ENCODE measurements at places on chromosomes 5 and 9.
A peak's percentile ranks its signal among the peaks of the same experiment; 100 is the strongest.

DNA sequence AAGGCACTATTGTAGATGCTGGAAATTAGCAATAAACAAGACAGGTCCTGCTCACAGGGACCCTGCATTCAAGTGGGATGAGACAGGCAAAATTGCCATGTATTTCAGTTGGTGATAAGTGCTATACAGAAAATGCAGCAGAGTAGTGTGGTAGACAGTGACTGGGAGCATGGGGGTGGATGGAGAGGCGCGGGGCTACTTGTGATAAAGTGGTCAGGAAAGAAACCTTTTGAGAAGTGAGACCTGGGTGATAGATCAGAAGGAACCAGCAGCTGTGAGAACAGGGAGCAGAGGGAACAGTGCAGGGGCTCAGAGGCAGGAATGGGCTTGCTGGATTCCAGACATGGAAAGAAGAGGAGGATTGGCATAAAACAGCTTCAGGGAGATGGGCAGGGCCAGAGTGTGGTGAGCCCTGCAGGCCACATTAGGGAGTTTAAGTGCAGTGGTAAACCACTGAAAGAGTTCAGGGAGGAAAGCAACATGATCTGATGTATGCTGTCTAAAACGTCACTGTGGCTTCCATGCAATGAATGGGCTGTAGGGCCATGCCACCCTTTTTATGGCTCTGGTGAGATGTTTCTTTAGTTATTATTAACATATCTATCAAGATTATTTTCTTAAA is 7.3 kb downstream of the CRHBP start:
- no peak for DNase-seq

GRCh38 chr5:174221436-174221835 is 175.9 kb downstream of the NSG2 start:
- no peak for DNase-seq

DNA sequence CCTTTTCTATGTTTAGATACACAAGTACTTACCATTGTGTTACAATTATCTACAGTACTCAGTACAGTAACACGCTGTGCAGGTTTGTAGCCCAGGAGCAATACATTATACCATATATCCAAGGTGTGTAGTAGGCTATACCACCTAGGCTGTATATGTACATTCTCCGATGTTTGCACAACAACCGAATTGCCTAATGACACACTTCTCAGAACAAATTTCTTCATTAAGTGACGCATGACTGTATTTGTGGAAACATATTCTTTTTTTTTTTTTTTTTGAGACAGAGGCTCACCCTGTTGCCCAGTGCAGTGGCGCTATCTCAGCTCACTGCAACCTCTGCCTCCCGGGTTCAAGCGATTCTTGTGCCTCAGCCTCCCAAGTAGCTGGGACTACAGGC is 4.0 kb upstream of the RAD23B start:
- no peak for DNase-seq

DNA sequence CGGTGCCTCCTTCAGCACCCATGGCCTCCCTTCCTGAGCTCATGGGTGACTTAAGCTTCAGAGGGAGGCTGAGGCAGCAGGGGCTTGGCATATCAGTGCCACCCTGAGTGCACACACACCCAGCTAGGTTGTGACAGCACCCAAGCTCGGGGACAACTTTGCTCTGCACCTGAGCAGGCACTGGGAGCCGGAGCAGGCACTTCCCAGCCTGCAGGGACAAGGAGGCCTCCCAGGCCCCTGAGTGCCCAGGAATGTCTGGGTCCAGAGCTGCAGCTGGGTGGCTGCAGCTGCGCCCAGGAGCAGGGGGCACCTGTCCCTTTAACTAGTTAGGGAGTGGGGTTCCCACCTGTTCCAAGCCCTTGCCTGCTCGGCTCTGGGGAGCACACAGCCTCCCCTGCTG is 48.7 kb upstream of the CDH12 start:
- DNase-seq = no peak

DNA sequence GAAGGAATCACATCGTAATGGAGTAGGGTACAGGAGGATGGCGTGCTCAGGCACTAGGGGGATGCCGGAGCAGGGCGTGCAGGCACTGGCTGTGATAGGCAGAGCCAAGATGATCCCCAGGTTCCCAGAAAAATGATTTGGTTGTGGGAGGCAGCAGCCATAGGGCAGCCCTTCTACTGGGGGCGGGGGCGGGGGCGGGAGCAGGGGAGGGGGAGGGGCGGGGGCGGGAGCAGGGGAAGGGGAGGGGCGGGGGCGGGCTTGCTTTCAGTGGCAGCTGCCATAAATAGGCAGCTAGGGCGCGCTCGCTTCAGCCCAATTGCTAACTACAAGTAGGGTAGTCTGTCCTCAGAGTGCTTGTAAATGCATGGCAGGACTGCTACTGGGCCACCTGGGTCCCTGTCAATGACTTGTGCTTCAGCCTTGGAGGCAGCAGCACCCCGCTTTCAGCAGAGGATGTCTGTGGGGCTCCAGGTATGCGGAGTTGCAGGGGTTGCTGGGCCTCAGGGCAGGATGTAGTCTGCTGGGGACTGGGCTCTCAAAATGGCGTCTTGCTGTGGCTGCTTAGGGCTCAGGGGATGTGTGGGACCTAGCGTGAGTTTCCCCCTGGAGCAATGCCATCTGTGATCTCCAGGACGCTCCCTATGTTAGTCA is 354.3 kb downstream of the RAB3C start:
- DNase-seq = no peak

GRCh38 chr5:10233505-10233904 is 16.2 kb downstream of the ATPSCKMT start:
- peak; percentile 27 for DNase-seq

GRCh38 chr5:59591162-59591561 is 302.4 kb downstream of the PDE4D start:
- no peak for DNase-seq

DNA sequence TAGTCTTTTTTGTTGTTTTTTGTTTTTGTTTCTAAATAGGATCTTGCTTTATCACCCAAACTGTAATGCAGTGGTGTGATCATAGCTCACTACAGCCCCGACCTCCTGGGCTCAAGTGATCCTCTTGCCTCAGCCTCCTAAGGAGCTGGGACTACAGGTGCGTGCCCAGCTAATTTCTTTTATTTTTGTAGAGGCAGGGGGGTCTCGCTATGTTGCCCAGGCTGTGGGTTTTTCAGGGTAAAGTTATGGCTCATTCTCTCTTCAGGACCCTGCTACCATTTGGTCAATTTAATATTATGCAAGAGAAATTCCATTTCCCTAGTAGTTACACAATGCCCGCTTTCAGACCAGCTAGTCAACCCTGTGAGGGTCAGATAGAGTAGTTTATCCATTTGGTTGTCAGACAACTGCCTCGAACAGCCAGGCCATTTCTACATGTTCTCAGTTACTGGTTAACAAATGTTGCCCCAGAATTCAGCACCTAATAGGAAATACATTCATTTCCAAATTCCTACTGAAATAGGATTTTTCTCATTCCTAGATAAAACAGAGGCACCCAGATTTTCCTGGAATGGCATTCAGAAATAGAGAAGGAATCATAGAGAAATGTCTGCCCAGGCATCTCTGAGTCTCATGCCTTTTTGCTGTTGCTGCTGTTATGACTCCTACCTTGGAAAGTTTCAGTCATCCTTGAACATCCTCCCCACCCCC is 6.4 kb upstream of the GLIS3 start:
- DNase-seq = no peak

GRCh38 chr5:155250596-155250995 is 237.0 kb downstream of the KIF4B start:
- no peak for DNase-seq

DNA sequence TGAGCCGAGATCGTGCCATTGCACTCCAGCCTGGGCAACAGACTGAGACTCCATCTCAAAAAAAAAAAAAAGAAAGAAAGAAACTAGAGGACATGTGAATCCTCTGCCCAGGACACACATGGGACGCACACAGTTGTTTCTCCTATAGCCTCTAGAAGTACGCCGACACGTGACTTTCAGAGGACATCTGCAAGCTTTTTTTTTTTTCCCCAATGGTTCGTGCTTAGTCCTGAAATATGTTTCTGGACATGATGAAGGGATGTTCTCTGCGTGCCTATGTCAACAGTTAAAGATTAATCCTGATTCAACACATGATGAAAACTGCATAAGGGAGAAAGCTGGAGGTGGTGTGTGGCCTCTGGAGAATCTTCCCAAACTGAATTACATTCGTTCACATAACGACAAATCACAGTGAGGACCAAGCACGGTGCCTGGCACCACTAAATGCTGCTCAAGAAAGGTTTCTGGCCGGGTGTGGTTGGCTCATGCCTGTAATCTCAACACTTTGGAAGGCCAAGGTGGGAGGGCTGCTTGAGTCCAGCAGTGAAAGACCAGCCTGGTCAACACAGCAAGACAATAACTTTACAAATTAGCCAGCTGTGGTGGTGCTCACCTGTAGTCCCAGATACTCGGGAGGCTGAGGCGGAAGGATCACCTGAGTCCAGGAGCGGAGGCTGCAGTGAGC is 9.8 kb downstream of the COL23A1 start:
- DNase-seq = no peak

GRCh38 chr5:1771149-1772065 is 28.2 kb downstream of the MRPL36 start:
- DNase-seq = no peak

GRCh38 chr5:74685979-74686631 is 1.1 kb downstream of the HEXB start:
- DNase-seq = no peak

DNA sequence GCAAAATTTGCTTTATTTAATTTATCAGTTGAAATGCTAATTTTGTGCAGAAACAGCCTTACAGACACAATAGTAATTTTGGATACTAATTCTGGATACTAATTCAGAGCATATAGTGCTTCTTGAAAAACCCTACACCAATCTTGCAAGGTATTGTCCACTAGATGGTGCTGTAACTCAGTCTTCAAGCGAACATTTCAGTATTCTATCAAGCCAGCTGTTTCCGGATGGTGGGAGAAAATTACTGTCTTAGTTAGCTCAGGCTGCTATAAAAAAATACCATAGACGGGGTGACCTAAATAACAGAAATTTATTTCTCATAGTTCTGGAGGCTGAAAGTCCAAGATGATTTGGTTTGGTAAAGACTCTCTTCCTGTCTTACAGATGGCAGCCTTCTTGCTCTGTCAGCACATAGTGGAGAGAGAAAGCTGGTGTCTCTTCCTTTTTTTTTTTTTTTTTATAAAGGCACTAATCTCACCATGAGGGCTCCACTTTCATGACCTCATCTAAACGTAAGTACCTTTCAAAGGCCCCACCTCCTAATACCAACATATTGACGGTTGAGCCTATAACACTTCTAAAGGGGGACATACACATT is 1306.5 kb upstream of the CDH9 start:
- DNase-seq = peak; percentile 25

DNA sequence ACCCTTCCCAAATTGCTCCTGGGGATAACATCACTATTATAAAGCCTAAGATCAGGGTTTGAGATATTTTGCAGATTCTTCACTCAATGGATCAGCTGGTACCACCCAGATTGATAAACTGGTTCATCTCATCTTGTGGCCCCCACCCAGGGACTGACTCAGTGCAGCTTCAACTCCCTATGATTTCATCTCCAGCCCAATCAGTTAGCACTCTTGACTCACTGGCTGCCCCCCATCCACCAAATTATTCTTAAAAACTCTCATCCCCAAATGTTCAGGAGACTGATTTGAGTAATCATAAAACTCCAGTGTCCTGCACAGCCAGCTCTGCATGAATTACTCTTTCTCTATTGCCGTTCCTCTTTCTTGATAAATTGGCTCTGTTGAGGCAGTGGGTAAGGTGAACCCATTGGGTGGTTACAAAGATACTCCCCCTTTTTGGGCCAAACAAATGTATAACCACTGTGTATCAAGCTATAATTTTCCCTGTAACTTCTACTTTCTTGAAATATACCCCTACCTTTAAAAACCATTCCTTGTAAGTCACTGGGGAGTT is 263.3 kb upstream of the IL12B start:
- DNase-seq = no peak

DNA sequence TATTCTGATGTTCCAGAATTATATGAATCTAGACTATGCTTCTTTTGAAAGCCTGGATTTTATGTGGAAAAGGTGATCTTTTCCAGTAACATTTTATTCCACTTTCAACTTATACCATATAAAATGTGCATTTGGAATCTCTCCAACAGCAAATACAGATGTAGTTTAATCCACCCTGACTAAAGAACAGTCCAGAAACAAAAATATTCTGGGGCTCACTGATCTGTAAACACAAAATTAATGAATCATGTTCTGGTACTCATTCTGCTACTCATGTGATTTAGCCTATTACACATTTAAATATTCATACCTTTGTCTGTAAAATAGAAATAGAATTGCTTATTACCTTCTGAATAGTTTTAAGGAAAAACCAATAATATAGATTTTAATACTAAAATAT is 125.8 kb downstream of the ARRDC3 start:
- no peak for DNase-seq

DNA sequence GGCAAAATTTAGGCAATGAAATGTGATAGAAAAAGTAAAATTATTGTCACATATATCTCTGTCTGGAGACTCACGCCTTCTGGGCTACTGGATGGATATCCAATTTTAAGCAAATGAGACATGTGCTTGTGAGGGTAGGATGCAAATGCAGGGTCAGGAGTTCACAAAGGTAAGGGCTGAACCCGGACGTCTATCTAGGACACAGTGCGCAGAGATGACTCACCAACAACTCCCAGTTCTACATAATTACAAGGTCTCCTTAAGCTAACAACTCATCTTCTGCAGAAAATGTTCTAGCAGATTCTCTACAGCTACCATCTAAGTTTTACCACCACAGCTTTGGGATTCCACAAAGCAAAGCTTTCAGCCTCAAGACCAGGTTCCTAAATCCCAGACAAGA is 160.5 kb downstream of the ENTREP1 start:
- no peak for DNase-seq

DNA sequence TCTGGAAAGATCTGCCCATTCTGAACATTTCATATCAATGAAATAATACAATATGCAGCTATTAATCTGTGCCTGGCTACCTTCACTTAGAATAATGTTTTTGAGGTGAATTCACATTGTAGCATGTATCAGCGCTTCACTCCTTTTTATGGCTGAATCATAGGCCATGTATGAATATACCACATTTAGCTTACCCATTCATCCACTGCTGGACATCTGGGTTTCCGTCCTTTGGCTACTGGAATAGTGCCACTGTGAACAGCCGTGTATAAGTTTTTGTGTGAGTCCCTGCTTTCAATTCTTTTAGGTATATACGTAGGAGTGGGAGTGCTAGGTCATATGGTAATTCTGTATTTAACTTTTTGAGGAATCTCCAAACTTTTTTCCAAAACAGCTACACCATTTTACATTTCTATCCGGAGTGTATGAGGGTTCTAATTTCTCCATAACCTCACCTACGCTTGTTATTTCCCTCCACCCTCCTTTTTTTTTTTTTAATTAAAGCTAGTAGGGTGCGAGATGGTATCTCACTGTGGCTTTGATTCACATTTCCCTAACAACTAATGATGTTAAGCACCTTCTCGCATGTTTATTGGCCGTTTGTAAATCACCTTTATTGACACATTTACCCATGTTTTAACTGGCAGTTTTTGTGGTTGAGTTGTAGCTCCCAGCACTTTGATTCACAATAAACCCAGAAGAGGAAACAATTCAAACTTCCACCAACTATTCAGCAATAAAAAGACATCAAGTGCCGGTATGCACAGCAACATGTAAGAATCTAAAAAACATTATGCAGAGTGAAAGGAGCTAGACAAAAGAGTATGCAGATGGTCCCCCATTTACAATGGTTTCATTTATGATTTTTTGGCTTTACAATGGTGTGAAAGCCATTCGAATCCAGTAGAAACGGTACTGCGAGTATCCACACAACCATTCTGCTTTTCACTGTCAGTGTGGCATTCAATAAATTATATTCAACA is 8.1 kb downstream of the SEMA4D start:
- DNase-seq = no peak

GRCh38 chr9:86282077-86282978 is at the start of gene ISCA1:
ISCA1 (minus strand) TSS chr9:86282538; CDS start chr9:86282458, 80 bp downstream.
- no peak for DNase-seq
